ENCODE measurements at places on chromosomes 4 and X.

- no peak for DNase-seq
Measured at GRCh38 chr4:57070461-57070860, 39.7 kb downstream of the IGFBP7 start.

- DNase-seq = peak; percentile 46
Measured at GRCh38 chr4:173371292-173372192, 788 bp downstream of the SAP30 start.

DNA sequence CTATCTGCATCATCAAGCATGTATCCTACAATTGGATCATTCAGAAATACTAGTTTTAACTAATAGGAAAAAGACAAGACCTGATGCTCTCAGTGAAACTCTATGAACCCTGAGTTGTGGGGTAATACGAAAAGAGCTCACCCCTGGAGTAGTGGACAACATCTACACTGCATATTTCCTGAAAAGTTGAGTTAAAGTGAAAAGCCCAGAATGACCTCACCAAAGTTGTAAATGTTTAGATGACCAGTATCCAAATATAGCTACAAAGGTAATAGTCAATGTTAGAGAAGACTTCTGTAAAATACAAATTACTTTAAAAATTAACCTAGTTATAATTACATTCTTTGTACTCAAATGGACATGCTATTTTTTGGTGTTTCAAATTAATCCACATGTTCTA is 52.8 kb upstream of the SRPX start:
- no peak for DNase-seq

DNA sequence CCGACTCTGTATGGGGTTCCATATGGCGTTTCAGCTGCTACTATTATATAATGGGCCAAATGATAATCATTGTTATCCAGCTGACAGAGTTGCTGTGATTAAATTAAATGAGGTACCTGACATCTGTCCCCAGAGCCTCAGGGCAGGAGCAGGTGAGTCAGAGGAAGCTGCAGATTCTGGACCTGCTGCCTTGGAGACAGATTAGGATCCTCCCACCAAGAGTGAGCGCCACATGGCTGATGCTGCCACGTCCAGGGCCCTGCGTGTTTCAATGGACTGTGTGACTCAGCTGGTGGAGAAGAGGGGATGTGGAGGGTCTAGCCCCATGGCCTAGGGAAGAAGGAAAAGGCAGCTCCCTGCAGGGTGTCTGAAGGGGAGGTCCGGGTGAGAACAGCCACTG is 28.3 kb upstream of the UXT start:
- peak; percentile 9 for DNase-seq

DNA sequence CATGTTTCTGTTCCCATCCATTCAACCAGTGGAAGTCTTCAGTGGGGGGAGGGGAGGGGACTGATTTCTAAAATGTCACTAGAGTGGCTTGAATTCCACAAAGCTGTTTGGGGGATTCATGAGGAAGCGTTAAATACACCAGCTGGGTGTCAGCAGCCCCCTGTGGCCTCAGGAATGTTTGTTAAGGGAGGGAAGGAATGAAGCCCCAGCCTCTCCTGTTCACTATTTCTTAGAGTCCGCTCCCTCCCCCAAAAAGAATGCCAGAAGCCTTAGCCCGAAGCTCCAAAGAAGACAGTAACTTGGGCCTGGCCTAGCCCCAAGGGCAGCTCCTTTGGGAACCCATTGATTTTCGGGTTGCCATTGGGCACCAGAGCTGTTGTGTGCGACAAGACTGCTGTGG is 3.3 kb downstream of the SHROOM2 start:
- DNase-seq = no peak

DNA sequence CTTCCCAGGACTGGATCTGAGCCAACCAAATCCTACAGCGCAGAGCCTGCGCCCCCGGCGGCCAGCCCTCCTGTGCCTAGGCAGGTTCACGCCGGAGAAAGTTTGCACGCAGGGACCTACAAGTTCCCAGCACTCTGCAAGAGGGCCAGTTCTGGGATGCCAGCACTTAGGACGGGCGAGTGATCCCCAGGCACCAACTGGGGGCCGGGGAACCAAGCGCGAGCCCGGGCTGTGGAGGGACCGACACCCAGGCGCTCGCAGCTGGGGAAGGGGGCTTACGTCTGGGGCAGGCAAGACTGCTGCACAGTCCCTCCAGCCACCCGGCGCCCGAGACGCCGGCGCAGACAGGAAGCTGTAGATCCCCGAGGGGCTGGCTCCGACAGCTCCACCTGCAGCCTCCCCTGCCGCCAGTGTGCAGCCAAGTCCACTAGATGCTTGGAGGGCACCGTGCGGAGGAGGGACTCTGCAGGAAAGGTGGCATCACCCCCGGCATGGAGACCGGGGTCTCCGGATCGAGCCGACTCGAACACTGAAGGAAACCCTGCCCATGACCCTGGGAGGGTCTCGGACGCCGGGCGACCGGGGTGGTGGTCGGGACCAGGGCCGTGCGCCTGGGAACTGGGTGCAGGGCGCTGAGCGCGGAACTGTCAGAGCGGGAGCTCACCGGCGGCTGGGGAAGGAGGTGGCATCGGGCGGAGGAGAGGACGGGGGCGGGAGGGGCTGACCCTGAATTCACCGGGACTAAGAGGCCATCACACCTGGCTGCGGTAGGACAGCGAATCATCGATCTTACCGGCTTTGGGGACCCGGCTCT is 566 bp downstream of the CORIN start:
- DNase-seq = no peak

GRCh38 chrX:132948648-132949260 is 9.7 kb downstream of the HS6ST2 start:
- no peak for DNase-seq

GRCh38 chrX:15718283-15718970 is 19.6 kb upstream of the CA5B start:
- DNase-seq = no peak

DNA sequence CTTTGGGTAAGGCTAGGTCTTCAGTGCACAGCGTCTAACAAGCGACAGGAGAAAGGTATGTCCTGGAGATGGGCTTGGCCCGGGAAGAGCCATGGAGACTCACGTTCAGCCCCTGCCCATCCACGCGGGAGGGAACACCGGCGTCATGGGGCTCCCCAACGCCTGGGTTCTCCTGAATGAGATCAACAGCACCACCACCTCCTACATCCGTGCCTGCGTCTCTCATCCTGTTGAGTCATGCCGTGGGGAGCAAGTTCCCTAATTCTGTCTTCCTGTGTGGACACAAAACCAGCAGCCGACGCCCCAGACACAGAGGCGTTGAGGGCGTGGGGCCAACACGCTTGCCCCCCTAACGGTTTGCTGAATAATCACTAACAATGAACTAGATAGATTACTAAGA is 20.1 kb upstream of the IL3RA start:
- no peak for DNase-seq

- no peak for DNase-seq
Measured at GRCh38 chr4:186946136-186946535, 222.5 kb upstream of the FAT1 start.

- DNase-seq = no peak
Measured at GRCh38 chrX:153763298-153763932, 634 bp upstream of the PLXNB3 start.

GRCh38 chrX:23333842-23334520 is 668 bp upstream of the PTCHD1 start:
- no peak for DNase-seq

- DNase-seq = no peak
Measured at GRCh38 chr4:54139332-54139731, 39.4 kb downstream of the GSX2 start.

- no peak for DNase-seq
Measured at GRCh38 chr4:173696551-173696950, 166.5 kb upstream of the HAND2 start.

DNA sequence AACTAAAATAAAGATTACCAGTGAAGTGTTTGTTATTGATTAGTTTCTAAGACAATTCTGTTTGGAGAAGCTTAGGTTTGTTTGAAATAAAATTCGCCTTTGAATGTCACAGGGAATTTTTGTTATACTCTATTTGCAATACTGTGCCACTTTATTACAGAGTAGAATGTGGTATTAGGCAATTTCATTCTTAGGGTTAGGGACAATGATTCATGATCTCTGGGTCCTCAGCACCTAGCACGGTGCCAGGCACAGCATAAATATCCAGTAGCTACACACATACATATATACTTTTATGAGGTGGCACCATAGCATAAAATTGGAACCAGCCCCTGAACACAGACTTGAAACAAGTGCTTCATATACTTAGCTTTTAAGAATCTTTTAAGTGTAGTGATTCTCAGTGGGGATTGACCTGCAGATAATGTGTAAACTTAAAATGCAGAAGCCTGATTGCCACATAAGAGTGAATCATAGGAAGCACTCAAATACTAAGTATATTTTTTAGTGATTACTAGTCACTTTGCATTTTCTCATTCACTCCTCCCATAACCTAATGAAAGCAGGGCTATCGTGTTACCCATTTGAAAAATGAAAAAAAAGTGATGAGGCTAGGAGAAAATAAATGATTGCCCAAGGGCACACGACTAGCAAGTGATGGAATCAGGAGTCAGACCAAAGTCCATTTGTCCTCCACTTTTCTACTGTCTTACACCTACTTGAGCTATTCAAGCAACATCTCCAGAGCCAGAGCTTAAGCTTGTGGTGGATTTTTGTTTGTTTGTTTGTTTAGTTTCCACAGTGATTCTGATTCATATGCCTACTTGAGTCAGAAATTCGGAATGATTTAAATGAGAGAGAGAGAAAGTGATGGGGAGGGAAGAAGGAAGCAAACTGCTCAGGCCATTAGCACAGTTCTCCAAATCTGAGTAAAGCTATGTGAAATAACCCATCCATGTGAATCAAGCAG is 366.0 kb upstream of the FGF13 start:
- no peak for DNase-seq

DNA sequence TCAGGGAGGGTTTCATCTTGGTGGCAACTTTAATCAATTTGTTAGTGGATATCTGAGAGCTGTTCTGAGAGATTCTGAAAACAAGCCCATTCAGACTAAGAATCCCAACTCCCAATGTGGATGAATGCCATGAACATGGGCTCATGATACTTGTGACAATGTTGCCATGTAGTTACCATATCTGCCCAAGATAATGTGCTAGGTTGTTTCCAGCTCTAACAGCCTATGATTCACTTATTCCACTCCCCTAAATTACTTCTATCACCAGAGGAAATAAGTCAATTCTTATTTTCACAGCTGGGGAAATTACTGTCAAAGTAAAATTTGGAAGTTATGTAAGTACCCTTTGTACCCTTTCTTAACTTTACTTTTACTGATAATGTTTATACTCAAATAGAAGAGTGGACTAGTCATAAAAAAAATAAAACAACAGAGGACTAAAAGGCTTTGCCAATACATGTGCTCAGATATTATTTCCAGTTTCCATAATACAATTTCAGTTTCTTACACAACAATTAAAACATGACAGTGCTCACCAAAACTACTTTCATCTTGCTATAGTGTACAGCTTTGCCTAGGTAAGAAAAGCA is 1101.7 kb upstream of the INTU start:
- DNase-seq = no peak

DNA sequence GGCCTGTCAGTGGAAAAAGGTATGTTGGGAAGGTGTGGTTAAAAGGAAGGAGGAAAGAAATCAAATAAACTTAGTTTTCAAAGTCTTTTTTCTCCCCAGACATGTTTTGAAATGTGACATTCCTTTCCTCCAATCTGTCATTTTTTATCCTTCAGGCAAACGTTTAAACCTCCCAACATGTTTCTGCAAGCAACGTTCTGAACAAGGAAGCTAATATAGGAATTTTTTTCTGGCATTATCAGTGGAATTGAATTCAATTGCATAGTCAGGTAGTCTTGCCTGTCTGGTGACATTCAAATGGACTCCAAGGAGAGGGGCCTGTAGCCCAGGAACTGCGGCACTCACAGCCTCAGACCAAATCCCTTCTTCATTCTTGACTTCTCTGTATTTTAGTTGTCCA is 30.0 kb upstream of the RASSF6 start:
- no peak for DNase-seq

GRCh38 chrX:53729751-53730150 is 43.2 kb upstream of the HUWE1 start:
- no peak for DNase-seq

Measured in NCI-H1694 treated with DMSO at 0.1 percent for 48 hours (cell line).